ENCODE measurements at places on chromosomes 7 and 10.

DNA sequence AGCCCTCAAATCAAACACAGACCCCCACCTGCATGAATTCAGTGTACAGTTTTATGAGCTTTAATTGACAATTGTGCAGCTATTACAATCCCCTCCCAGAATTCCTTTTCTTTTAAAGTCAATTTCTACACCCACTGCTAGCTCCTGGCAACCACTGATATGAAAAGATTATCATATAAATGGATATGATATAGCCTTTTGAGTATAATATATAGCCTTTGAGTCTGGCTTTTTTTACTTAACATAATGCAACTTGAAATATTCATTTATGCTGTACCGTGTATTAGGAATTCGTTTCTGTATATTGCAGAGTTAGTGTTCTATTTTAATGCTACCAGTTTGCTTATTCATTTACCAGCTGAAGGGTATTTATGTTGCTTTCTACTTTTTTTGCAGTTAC is 127.7 kb downstream of the CCSER2 start:
- H3K4me1 ChIP-seq, result no peaks in the 10 kb centered on the region
- DNase-seq, result no peak
- H3K36me3 ChIP-seq, result peaks cover 50% of the 10 kb centered on the region
- H3K4me3 ChIP-seq, result no peak overlapping the region
- no peaks in the 10 kb centered on the region for H3K27me3 ChIP-seq
- H3K27ac ChIP-seq, result no peak overlapping the region

GRCh38 chr7:137882261-137882668 is 35.5 kb upstream of the DGKI start:
- DNase-seq, result peak; percentile 28
- H3K4me1 ChIP-seq, result peaks cover 18% of the 10 kb centered on the region
- H3K27me3 ChIP-seq, result no peaks in the 10 kb centered on the region

DNA sequence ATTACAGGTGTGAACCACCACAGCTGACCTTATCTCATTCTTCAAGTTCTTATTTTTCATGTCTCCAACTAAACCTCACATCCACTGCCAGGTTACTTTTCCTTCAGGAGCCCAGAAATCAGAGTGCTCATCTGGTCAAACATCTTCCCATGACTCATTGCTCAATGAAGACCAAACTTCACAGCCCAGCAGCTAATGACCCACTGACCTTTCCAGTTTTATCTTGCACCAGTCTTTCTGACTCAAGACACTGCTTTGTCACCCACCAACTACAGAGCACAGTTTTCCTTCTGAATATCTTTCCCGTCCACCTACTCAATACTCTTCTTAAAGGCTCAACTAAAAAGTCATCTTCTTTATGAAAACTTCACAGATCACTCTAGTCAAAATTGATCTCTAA is 245.1 kb downstream of the CHCHD3 start:
- DNase-seq, result no peak
- no peak overlapping the region for H3K4me3 ChIP-seq
- H3K36me3 ChIP-seq, result peaks cover 23% of the 10 kb centered on the region
- no peak overlapping the region for H3K27ac ChIP-seq
- no peaks in the 10 kb centered on the region for H3K27me3 ChIP-seq

GRCh38 chr7:46695051-46695708 is 774.1 kb upstream of the IGFBP3 start:
- H3K27ac ChIP-seq, result no peak overlapping the region
- H3K27me3 ChIP-seq, result no peaks in the 10 kb centered on the region
- DNase-seq, result no peak
- no peak overlapping the region for H3K4me3 ChIP-seq
- H3K36me3 ChIP-seq, result no peaks in the 10 kb centered on the region

DNA sequence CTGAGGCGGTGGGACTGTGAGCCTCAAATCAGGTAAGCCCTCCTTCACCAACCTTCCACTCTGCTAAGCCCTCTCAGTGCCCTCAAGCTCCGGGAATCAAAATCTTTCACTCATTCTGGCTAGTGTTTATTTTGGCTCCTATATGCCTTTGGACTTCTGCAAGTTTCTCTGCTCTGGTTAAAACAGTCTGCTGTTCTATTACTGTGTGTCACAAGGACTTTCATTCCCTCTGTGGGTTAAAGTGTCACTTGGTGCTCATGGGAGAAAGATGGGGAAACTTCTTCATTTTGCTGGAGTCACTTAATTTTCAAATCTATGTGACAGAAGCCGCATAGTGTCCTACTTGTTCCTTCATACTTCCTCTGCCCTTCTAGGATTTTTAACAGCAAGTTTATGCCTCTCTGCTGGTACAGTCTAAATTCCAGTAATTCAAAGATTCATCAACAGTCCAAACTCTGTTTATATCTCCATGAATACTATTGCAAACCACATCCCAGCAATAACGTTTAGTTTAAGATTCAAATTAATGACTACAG is 61.3 kb downstream of the CD36 start:
- H3K27ac ChIP-seq, result no peak overlapping the region
- no peaks in the 10 kb centered on the region for H3K4me1 ChIP-seq
- no peak for DNase-seq
- H3K36me3 ChIP-seq, result no peaks in the 10 kb centered on the region
- H3K4me3 ChIP-seq, result no peak overlapping the region

DNA sequence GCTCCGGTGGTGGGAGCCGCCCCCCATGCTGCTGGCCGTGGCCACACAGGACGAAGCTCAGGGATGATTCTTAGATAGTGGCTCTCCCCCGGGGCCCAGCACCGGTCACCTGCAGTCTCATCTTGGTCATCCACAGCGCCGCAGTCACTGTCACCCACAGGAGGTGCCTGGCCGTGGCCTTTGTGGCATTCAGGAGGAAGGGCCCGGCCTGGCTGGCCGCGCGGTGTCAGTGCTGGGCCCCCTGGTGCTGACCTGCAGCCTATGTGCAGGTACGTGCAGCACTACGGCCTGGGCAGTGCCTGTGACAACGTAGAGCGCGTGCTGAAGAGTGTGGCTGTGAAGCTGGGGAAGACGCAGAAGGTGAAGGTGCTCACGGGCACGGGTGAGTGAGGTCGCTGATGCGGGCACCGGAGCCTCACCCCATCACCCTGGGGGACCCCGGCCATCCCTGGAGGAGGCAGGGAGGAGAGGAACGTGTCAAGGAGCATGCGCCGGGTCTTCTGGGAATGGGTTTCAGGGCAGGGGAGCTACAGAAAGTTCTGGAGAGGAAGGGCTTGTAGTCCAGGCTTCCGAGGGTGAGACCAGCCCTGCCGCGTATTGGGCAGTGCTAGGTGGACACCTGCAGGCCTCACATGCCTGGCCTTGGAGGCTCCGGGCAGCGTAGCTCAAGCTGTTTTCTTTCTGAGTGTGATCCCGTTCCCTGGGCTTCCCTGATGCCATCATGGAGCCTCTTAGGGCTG is 5.0 kb downstream of the SPRN start:
- peaks cover 27% of the 10 kb centered on the region for H3K36me3 ChIP-seq
- no peak overlapping the region for H3K4me3 ChIP-seq
- H3K4me1 ChIP-seq, result peaks cover 2% of the 10 kb centered on the region

DNA sequence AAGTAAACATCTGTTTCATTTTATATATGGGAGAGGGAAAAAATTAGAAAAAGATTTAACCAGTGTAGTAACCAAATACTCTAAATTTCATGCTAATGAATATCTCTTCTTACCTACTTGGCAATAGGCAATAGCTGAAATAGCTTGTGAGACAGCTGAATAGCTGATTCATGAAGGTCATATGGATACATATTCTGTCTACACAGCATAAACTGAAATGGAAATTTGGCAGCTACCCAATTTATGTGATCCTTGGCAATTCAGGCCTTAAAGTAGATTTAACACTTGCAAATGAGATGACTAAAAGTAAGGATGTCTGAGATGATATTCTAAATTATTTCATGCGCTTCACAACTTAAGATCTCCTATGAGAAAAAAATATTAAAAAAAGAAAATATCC is 261.2 kb upstream of the SEMA3A start:
- no peaks in the 10 kb centered on the region for H3K36me3 ChIP-seq
- DNase-seq, result no peak
- no peak overlapping the region for H3K4me3 ChIP-seq
- no peaks in the 10 kb centered on the region for H3K4me1 ChIP-seq
- no peak overlapping the region for H3K27ac ChIP-seq

- no peak overlapping the region for H3K4me3 ChIP-seq
- H3K4me1 ChIP-seq, result no peaks in the 10 kb centered on the region
- DNase-seq, result peak; percentile 15
- no peak overlapping the region for H3K27ac ChIP-seq
Measured at GRCh38 chr10:46550795-46551700, 5.4 kb downstream of the GPRIN2 start.

DNA sequence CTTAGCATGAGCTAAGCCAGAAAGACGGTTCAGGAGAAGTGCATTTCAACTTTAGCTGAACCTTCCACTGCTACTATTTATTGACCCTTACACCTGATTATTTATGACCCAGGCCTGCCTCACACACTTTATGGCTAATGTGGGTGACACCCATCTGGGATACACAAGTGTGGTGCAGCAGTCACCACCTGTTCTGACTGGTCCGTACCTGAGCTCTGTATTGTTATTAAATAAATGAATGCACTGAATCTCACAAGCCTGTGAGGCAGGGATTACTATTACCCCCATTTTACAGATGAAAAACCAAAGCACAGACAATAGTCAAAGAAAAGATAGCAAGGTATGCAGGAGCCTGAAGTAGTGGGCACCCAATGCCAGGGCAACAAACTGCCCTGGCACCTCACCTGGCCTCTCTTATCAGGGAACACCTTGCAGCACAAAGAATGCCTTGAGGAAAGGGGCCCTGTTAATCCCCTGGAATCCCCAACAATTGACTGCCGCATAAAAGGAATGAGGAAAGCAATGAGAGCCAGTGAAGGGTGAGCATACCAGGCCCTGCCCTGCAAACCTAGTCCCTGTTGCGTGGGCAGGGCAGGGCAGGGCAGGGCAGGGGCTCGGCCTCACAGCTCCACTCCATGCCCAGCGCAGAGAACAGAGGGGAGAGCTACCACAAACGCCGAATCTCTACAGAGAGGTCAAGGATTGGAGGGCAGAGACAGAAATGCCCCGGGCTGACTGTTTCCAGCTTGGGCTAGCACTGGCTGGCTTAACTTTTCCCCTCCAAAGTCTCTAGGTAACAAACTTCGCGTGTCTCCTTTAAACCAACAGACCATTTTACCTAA is 1.3 kb downstream of the ANXA11 start:
- peak; percentile 24 for DNase-seq
- peak overlapping the region; percentile 80 for H3K27ac ChIP-seq
- H3K4me1 ChIP-seq, result peaks cover 49% of the 10 kb centered on the region

GRCh38 chr10:110420401-110421193 is 77.1 kb upstream of the DUSP5 start:
- H3K27ac ChIP-seq, result peak overlapping the region; percentile 77
- H3K27me3 ChIP-seq, result no peaks in the 10 kb centered on the region
- no peak overlapping the region for H3K4me3 ChIP-seq
- peaks cover 21% of the 10 kb centered on the region for H3K36me3 ChIP-seq
- no peak for DNase-seq

- no peak overlapping the region for H3K27ac ChIP-seq
- H3K4me3 ChIP-seq, result no peak overlapping the region
- H3K27me3 ChIP-seq, result peaks cover 8% of the 10 kb centered on the region
Measured at GRCh38 chr10:11450427-11450826, 161.0 kb downstream of the USP6NL start.

GRCh38 chr10:43176271-43176670 is 38.0 kb downstream of the CSGALNACT2 start:
- no peak overlapping the region for H3K4me3 ChIP-seq
- peak overlapping the region; percentile 24 for H3K27ac ChIP-seq
- peaks cover 91% of the 10 kb centered on the region for H3K36me3 ChIP-seq
- peaks cover 20% of the 10 kb centered on the region for H3K4me1 ChIP-seq

- H3K27ac ChIP-seq, result no peak overlapping the region
- no peak overlapping the region for H3K4me3 ChIP-seq
Measured at GRCh38 chr7:91324663-91325062, 60.4 kb downstream of the FZD1 start.

DNA sequence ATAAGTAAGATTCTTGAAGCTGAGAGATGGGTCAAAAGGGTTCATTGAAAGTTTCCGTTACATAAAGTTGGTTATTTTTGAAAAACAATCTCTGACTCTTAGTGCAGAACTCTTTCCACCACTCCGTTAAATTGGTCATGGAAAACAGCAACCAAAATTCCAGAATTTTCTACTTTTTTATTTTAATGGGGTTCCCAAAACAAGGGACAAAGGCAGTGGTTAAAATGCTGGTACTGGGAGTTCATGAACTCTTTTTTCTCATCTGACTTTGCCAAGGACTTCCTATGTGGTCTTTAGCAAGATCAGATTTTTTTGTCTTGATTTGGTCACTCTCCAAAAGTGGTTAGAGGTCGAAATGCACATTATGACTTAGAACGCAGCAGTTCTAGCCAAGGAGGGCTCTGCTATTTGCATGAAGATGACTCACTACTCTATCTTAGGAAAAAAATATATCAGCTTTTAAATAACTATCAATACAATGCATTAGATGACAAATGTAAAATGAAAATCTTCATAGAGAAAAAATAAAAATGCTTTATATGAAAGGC is 145.7 kb downstream of the REEP3 start:
- no peak overlapping the region for H3K27ac ChIP-seq
- no peaks in the 10 kb centered on the region for H3K36me3 ChIP-seq
- no peak for DNase-seq
- peaks cover 9% of the 10 kb centered on the region for H3K4me1 ChIP-seq
- H3K4me3 ChIP-seq, result no peak overlapping the region

DNA sequence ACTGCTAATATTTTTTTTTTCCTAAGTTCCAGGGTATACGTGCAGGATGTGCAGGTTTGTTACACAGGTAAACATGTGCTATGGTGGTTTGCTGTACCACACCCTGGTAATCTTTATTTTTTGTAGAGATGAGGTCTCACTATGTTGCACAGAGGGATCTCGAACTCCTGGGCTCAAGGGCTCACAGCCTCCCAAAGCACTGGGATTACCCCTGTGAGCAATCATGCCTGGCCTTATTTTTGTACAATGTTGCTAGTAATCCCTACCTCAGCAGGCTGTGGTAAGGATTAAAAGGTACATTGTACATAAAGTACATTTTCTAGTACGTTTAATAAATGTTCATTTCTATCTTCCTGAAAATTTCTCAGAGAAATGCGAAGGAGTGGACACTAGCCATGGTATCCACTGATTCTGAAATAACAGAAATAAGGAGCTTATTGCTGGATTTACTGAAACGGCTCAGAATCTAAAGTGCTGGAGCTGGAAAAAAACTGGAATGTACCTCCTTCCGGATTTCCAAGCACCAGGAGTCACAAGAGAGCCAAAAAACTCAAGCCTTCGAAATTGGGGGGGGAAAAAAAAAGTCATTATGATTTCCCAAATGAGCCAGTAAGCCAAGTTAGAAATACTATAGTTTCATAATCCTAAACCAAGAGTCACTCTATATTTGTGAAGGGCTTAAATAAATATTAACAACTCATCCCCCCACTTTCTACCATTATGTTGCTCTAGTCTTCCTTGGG is 69.6 kb downstream of the NT5C2 start:
- H3K4me1 ChIP-seq, result peaks cover 14% of the 10 kb centered on the region
- H3K4me3 ChIP-seq, result no peak overlapping the region
- peaks cover 14% of the 10 kb centered on the region for H3K36me3 ChIP-seq
- H3K27ac ChIP-seq, result no peak overlapping the region
